ENCODE measurements at places on chromosomes 2 and 18.

DNA sequence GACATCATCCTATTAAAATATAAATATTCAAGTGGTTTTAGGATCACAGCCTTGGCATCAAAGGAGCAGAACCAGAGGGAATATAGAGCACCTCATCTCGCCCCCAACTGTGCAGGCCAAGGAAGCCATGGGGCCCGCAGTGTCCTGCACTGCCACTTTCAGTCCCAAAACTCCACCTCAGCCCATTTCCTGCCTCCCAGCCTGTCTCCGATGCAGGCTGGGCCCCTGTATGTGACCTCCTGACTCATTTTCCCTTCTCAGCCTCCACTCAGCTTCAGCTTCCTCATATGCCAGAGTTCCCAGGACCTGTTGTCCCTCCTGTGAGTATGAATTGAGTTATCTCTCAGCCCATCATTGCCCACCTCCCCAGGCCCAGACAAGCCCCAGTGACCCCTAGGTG lies 72.9 kb upstream of the GLI2 start:
- DNase-seq: no peak

GRCh38 chr2:11808016-11808400 lies 61.6 kb downstream of the LPIN1 start:
- no peak for DNase-seq

GRCh38 chr2:230905448-230906421 lies 19.3 kb downstream of the GPR55 start:
- DNase-seq: peak; percentile 87

- no peak for DNase-seq
Measured at GRCh38 chr2:174760845-174761473, 3.3 kb downstream of the CHRNA1 start.

DNA sequence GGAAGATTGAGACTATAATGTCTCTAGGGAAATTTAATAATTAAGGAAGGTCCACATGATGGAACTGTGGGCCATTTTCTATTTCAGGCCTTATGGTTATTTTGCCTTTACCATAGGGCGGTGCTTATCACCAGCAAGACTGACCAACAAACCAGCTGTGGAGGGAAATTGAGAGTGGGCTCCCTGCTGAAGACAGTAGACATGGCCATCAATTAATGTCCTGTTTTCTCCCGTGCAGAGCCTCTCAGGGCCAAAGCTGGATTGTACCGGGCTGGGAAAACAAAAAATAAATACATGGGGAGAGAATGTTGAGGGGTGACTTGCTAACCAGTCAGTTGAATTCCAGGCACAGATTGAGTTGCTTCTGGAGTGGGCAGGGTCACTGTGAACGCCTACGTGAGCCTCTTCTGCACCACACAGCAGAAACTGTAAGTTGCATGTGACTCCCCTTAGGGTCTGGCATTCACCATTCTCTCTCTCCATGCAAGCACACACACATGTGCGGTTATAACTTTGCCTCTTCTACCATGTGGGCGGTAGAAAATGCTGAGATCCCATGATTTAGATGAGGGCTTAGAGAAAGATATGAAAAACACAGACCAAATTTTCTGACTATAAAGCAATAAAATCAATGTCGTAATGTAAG lies 128.5 kb downstream of the COPS8 start:
- no peak for DNase-seq

- no peak for DNase-seq
Measured at GRCh38 chr2:128372621-128373341, 54.1 kb upstream of the HS6ST1 start.

DNA sequence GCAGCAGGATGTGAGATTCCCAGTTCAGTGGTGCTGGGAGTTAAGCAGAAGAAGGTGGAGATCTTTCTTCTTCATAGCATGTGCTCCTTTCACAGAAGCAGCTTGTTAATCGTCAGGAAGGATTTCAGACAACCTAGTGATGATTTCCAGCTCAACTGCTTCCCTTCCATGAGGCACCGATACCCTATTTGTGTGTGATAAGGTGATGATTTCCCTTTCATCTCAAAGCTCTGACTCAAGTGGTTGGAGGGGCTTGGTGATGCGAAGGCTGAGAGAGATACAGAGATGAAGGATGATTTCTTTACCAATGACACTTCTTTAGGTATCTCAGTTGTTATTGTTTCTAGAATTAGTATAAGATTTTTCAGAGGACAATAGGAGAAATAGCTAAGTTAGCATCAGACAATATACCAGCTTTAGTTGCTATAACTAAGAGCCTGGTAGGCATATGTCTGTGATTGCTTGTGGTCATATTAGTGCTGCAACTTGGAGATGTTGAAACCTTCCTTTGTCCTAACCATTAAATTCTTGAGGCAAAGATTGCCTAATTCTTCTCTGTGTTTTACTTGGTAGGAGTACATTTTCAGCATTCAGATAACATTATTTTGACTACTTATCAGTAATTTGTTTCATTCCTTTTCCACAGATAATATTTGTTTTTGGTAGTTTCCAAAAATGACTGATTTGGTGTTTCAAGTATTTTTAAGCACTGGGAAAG lies 111.3 kb downstream of the PLCL1 start:
- no peak for DNase-seq

DNA sequence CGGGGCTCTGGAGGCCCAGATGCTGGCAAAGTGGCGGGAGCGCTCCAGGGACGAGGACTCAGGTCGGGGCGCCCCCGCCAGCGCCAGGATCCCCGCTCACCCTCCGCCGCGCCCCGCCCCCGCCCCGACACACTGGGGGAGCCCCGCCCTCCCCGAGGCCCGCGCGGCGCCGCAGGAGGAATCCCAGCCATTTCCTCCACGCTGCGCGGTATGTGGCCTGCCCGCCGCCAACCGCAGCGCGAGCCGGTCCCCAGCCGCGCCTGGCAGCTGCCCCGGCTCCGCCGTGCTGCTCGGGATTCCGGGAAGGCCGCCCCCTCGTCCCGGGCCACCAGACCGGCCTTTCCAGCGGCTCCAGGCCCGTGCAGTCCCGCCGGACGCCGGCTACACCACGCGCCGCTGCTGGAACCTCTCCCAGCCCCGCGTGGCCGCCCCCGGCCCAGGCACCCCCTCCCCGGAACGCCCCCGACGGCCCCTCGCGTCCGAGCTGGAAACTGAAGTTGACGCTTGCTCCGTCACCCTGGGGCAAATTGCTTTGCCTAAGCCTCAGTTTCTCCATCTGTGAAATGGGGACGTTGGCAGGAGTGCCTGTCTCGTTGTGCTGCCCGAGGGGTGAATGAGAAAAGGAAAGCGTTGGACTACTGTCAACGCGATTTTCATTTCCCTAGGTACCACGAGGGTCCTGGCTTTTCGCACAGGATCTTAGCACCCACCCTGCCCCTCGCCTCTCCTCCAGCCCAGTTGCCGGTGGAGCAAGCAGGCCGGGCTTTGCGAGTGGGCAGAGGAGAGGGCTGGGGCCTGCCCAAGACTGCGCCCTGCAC lies 53.6 kb downstream of the PKDCC start:
- peak; percentile 36 for DNase-seq

GRCh38 chr18:48675352-48675761 lies 136.5 kb downstream of the CTIF start:
- DNase-seq: peak; percentile 79

GRCh38 chr18:58541146-58541788 lies 87.6 kb downstream of the ALPK2 start:
- DNase-seq: no peak

- DNase-seq: no peak
Measured at GRCh38 chr2:161044921-161045320, 115.3 kb upstream of the TANK start.

DNA sequence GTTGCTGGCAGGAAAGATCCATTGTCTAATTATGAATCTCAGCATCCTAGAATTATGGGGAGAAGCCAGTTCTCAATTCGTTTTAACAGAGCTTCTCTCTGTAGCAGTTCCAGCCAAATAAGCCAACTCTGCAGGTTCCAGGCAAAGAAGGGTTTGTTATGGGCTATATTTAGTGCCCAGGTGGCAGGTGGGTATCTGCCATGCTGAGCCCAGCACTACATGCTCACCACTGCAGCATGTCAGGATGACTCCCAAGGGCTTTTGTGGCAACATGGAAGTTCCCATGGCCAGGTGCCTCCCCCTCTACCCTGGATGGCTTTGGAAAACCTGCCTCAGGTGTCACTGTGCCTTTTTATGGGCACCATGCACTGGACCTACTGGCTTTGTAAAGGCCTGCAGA lies 137.7 kb upstream of the MSH6 start:
- no peak for DNase-seq

DNA sequence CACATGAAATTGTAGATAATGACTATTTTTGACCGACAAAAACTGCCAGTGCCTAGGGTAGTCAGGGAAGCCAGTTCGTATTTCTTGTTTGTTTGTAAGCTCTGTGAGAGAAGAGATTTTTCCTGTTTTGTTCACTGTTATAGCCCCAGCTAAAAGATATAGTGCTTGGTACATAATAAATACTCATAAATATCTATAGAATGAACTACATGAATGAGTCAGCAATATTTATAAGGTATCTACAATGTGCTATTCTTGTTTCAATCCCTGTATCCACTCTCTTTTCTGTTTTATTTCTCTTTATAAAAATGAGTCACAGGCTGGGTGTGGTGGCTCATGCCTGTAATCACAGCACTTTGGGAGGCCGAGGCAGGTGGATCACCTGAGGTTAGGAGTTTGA lies 275.6 kb upstream of the FANCL start:
- DNase-seq: no peak

DNA sequence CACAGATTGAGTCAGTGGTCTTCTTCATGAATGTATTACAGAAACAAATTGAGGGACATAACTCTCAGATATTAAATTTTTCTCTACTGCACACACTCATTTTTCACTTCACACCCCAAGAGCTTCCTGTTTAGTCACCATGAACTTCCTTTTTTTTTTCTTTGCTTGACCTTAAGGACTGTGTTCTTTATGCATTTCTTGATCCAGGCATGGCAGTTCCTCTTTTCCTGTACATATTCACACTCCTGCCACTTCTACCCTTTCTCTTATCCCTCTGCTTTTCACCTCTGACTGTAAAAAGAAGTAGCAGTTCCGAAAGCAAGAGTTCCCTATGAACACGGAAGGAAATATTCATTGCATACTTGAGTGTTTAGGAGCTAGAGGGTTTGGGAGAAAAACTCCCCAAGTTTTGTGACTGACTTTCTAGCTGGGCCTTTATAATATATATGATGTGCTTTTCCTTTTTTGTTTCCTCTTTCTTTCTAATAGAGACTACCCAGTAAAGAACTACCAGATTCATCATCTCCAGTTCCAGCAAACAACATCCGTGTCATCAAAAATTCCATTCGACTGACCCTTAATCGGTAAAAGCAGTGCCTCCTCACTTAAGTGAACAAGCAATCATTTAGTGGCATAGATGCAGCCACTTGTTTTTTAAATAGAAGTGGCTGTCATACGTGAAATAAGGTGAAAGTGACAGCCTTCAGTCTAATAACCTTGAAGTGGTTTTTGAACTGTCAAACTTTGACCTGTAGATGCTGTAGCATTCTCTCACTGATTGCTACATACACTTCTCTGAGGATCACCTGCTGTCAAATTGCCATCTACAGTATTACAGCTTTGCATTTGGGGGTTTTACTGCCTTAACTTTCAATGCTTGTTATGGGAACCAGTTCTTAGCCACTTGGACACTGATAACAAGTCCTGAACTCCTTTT lies 40.8 kb downstream of the PAPOLG start:
- no peak for DNase-seq

- no peak for DNase-seq
Measured at GRCh38 chr2:169172914-169173313, 103.6 kb downstream of the DHRS9 start.

GRCh38 chr2:212994976-212995375 lies 156.4 kb downstream of the IKZF2 start:
- no peak for DNase-seq

DNA sequence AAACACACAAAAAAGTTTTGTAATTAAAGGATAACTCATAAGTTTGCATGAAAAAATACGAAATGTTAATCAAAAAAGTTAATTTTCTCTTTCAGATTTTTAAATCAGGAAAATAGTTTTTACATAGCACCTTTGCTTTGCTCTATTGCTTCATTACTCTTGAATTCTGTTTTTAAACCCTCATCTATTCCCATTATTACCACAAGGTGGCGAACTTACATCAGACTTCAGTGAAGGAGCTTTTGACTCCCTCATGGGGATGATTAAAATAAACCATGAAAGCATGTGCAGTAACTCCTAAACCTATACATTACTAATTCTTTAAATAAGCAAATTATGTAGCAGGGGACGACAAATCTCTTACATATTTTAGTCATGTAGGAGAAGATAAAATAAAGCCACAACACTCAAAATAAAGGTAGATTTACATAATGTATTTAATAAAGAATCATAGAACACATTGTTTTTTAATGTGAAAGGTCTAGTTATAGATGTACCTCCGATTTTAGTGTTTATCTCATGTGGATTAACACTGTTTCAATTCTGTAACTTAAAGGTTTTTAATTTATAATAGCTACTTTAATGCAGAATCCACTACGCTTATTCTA lies 105.2 kb downstream of the NETO1 start:
- DNase-seq: no peak

GRCh38 chr2:64298161-64298560 lies 153.9 kb upstream of the PELI1 start:
- no peak for DNase-seq

All from stimulated activated CD4-positive, alpha-beta T cell treated with anti-CD3 and anti-CD28 coated beads, Interleukin-12 subunit alpha, Interleukin-12 subunit beta, amount 100 ng/mL, for 24 hours (primary cell).